ENCODE measurements at places on chromosomes 4 and X.
A peak's percentile ranks its signal among the peaks of the same experiment; 100 is the strongest.

GRCh38 chr4:54723820-54724219, 66.1 kb downstream of the KIT start:
- no peak for DNase-seq

GRCh38 chr4:43992552-43992951, 456.1 kb downstream of the KCTD8 start:
- peak; percentile 23 for DNase-seq

DNA sequence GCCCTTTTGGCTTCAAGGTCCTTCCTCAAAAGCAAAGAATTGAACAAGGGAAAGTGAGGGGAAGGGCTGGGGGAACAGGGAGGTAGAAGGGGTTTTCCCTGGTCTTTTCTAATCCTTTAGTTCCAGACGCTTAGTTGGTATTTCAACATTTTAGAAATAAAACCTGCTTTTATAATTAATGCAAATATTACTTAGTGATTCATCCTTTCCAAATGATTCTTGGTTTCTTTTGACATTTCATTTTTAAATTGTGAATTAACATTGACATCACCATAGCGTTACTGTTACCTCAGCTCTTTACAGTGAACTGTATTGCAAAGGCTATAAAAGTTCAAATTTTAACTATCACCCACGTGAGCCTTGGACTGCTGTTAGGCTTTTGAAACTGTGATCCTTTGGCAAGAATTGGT, 20.9 kb downstream of the NFKB1 start:
- DNase-seq = no peak

DNA sequence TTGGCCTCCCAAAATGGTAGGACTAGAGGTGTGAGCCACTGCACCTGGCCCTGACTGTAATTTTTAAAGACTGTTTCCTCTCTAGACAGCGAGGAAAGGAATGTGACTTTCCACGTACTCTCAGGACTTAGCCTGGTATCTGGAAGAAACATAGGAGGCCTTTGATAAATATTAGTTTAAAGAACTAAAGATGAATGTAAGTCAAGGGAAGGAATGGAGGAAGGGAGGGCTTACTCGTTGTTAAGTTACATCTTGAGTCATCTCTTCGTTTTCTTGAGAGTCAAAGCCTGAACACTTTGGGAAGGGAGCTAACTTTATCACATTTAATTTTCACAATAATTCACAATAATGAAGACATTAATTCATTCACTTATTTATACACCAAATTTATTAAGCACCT, 7.2 kb upstream of the LNX1 start:
- DNase-seq = no peak

GRCh38 chr4:1337376-1337831, 9.6 kb upstream of the UVSSA start:
- DNase-seq = peak; percentile 26

- no peak for DNase-seq
These were observed 67.8 kb downstream of the GATB start for GRCh38 chr4:151692821-151693673.

DNA sequence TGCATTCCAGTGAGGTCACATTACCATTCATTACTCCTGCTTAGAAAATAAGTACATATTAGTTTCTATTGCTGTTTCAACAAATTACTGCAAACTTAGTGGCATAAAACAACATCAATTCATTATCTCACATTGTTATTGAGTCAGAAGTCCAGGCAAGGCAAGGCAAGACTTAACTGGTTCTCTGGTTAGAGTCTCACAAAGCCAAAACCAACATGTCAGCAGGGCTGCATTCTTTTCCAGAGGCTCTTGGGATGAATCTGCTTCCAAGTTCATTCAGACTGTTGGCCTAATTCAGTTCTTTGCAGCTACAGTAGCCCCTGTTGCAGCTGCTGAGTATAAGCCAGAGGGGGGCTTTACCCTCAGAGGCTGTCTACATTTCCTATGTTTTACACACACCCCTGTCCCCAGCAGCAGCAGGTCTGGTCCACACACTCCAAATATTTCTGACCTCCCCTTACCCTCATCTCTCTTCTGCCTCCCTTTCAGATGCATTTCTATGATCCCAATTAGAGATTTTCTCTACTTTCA, 892.1 kb upstream of the EPHA5 start:
- no peak for DNase-seq

- DNase-seq = peak; percentile 30
These were observed 2.8 kb upstream of the CLCN5 start for GRCh38 chrX:49919617-49920016.

GRCh38 chr4:108072300-108072699, 82.6 kb downstream of the HADH start:
- DNase-seq = no peak

- peak; percentile 84 for DNase-seq
These were observed at the start of gene NAP1L2 for GRCh38 chrX:73214426-73215094. NAP1L2 (minus strand) TSS chrX:73214851; CDS start chrX:73214492, 359 bp downstream.

- no peak for DNase-seq
These were observed 33.7 kb downstream of the CLOCK start for GRCh38 chr4:55512922-55513571.

DNA sequence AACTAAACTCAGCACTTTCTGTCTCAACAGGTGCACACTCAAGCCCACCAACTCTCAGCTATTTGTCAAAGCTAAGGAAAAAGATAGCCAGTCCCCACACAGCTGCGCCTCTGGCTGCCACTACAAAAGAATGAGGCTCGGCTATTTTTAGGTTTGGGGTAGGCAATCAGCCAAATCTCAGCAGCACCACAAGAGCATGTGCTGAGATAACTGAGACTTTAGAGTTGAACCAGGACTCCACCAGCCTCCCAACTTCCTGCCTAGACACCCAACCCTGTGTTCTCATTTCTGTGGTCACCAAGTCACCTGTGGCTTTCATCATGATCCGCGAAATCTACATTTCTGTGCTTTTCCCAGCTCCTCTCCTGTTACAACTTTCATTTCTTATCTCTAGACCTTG, 28.0 kb downstream of the DMD start:
- peak; percentile 51 for DNase-seq

DNA sequence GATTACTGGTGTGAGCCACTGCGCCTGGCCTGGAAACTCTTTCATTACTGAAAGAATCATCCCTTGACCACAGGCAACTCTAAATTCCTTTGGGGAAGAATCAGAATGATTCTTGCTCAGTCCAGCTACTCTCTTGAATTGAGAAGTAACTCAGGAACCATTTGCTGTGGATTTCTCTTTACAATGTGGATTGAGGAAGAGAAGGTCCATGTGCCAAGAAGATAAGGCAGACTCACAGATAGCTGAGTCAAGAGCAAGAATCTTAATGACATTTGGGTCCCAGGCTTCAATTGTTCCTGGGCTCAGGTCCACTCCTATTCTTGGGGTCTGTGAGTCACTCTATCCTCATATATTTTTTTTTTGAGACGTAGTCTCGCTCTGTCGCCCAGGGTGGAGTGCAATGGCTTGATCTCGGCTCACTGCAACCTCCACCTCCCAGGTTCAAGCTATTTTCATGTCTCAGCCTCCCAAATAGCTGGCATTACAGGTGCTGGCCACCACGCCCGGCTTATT, 6.2 kb upstream of the MGARP start:
- DNase-seq = no peak

DNA sequence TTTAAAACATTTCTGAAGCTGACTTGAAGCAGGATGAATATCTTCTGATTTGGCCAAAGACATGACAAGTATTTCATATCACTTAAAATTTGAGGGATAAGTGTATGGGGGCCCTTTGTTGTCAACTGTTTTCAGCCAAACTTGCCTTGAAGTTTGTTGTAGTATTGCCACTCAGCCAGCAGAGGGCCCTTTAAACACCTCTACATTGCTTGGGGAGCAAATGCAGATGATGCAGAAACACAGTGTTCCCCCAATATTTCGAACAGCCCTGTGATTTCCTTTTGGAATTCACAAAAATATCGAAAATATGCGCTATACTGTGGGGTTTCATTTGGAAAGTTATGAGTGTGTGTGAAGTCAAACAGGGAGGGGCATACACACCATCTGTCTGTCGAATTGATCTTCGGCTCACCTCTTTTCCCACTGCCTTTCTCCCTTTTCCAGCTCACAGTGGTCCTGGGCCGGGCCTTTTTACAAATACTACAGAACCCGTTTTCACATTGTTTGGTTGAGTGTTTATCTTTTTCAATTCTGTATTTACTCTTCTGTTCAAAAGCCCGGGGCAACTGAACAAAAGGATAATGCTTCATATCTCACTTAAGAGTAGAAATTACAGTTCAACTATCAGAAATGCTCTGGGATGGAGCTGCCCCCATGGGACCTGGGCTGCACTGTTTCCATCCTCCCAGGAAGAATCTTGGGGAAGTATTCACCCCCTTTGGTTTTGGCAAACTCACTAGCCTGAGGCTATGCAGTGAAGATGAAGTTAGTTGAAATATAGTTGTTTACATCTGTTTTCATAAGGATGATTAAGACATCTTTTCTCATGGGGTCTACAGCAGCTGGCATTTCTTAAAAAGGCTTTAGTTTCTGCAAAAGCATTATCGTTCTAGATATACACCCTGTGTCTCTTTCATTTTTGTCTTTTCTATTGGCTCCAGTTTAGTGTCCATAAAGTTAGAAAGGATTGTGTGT, 137.6 kb downstream of the EGF start:
- DNase-seq = peak; percentile 56

- no peak for DNase-seq
These were observed 421.4 kb downstream of the TMA16 start for GRCh38 chr4:163915896-163916295.

- peak; percentile 40 for DNase-seq
These were observed 68.5 kb upstream of the FSTL5 start for GRCh38 chr4:162232349-162232748.

- DNase-seq = no peak
These were observed 114.6 kb upstream of the SH3RF1 start for GRCh38 chr4:169385376-169385775.

DNA sequence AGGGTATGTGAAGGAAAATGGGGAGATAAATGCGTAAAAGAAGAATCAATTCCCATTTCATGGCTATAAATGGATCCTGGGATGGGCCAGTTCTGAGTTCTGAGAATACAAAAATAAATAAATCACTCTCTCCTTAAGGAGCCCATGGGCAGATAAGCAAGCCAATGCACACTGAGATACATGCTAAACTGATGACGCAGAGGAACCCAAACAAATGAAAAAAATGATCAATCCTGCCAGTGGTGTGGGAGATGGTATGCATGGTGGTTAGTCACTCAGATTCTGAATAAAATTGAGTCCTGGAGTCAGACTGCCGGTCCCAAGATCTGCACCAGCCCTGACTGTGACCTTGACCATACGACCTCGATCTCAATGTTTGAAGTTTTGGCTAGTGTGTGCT, 59.7 kb downstream of the NEIL3 start:
- no peak for DNase-seq
